ENCODE measurements at places on chromosomes 2 and 18.

- no peak for DNase-seq
These were observed 18.4 kb downstream of the NCKAP1 start for GRCh38 chr2:183019718-183020442.

GRCh38 chr2:455913-456312 is 168.0 kb upstream of the ALKAL2 start:
- no peak for DNase-seq

DNA sequence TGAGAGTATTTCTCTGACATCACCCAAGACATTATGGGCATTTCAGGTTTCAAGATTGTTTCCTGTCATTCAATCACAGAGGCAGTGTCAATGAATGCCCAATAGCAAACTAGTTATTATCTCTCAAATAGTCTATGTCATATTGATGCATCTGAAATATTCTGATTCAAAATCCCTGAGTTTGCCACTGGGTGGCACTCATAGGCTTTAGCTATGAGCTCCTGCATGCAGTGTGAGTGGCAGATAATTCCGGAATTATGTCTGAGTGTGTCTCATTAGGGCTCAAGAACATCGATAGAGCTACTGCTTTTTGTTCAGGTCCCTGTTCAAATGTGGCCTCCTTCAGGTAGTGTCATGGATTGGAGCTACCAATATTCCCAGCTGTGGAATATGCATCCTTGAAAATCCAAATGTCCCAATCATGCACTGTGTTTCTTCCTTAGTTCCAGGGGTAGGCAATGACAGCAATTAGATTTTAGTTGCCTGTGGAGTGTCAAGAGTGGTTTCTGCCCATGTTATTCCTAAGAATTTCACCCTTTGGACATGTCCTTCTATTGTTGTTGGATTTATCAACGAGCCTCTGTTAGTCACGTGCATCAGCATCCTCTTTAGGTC is 7.8 kb upstream of the OR6B3 start:
- peak; percentile 48 for DNase-seq

DNA sequence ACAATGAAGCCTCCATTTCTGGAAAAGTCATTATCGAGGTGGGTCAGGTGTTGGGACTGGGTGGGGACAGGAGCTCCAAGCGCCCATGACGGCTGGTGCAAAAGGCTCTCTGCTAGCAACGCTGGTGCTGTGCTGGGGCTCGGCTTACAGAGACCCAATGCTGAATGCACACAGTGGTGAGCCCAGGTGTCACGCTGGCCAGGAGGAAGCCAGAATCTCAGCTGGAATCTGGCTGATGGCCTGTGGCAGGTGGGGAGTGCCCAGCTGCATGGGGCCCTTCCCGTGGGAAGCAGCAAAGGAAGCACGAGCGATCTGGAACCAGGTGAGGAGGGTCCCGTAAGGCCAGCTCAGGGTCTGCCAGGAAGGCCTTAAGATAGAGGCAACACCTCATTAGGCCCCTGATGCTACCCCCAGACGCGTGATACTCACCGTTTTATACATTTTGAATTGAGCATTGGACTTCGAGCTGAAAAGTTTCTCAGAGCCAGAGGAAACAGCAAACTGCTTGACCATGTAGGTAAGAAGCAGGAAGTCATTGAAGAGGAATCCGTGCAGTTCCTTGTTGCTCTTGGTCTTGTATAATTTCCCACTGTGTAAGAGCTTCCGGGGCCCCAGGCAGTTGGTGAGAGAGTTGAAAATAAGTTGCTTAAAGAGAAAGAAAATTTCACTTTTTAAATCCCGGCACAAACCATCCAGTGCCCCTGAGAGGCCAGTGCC is 34.7 kb downstream of the FAM228A start:
- DNase-seq, result no peak

DNA sequence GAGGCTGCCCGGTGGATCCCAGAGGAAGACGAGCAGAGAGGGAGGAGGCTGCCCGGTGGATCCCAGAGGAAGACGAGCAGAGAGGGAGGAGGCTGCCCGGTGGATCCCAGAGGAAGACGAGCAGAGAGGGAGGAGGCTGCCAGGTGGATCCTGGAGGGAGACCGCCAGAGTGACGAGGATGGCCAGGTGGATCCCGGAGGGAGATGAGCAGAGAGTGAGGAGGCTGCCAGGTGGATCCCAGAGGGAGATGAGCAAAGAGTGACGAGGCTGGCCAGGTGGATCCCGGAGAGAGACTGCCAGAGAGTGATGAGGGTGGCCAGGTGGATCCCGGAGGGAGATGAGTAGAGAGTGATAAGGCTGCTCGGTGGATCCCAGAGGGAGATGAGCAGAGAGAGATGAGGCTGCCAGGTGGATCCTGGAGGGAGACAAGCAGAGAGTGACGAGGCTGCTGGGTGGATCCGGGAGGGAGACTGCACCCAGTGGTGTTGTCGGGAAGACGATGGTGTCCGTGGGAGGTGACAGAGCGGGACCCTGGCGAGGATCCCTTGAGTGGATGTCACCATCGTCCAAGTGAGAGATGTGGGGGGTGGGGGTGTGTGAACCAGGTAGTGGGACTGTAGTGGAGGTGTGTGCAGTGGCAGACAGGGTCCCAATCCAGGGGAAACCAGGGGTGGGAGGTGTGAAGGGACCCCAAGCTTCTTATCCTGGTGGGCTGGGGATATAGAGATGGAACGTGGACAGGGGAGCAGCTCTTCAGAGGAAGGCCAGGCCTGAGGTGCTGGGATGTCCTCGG is 22.3 kb downstream of the DCDC2C start:
- DNase-seq, result no peak

DNA sequence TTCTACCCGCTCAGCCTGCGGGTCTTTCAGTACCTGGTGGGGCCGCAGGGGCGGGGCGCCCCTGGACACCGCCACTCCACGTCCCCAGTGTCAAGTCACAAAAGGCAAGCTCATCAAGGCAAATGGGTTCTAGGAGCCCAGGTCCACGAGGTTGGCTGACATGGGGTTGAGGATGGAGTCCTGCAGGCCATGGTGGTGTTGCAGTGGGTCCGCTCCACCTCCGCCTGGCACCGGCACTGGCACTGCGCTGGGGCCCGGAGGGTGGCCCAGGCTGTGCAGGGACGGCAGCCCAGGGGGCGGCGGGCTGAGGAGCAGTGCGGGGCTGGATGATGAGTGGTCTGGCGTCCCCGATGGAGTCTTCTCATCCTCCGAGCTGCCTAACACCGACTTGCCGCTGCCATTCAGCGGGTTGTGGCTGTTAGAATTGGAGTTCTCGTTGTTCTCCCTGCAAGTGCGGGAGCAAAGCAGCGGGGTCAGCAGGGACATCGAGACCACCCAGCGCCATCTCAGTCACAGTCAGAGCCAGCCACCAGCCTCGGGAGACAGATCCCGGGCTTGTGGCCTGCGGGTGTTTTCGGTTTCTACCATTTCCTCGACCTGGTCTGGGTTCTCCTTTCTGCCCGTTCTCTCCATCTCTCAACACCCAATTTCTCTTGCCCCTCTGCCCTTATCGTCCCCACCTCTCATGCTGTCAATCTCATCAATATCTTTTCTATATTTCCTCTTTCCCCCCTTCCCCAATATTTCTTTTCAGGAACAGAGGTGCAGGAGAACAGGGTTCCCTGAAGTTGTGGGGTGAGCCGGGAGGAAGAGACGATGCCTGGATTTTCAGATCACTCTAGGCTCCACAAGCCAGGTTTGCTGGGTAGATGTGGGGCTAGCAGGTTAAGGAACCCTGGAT is 3.0 kb downstream of the SIX2 start:
- no peak for DNase-seq

DNA sequence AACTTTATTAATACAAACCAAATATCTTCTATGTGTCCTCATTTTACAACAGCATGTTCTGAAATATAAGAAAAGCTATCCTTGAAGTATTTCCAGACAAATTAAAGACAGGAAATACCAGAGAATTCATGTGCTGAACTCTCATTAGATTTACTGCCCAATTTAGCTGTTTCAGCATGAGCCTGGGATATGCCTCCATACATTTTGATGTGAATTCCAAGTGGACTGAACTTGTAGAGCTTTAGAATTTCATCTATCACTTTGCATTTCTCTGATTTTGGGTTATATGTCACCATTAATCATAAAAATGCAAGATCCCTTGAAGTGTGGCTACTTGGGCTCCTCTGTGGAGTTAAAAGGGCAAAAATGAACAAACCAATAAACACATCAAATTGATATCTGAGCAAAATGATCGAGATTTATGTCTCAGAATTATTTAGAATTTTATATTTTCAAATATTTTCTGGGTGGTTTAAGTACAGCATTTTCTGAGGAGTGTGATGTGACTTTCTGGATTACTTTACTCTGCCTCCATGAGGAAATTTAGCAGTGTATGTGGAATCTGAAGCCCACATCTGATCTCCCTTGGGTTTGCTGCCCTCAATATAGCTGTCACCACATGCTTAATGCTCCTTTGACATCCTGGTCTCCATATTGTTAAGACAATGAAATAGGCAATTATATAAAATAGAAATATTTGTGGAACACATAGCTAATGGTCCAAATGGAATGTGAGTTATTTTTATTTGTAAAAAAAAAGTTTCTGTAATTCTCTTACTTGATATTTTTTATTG is 206.6 kb upstream of the RBMS1 start:
- DNase-seq, result peak; percentile 82

DNA sequence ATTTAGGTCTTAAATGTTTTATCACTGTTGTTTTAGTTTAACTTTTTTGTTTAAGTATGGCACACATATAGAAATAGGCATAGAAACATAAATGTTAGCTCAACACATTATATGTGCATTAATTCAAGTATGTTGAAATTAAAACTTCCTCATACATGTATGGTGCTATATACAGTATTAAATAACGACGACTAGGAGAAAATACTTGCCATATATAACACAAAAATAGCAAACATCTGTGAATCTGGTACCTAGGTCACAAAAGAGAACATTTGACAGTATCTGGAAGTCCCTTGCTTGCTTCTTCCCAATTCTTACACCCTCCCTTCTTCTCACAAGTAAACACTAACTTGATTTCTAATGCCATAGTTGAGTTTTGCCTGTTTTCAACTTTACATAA is 38.4 kb downstream of the ZNF638 start:
- DNase-seq, result no peak

GRCh38 chr18:70693246-70693645 is 404.4 kb downstream of the SOCS6 start:
- peak; percentile 68 for DNase-seq

- DNase-seq, result no peak
These were observed 246.6 kb downstream of the EIPR1 start for GRCh38 chr2:3130889-3131635.

- peak; percentile 86 for DNase-seq
These were observed 810.6 kb upstream of the PIK3C3 start for GRCh38 chr18:41144441-41144840.

DNA sequence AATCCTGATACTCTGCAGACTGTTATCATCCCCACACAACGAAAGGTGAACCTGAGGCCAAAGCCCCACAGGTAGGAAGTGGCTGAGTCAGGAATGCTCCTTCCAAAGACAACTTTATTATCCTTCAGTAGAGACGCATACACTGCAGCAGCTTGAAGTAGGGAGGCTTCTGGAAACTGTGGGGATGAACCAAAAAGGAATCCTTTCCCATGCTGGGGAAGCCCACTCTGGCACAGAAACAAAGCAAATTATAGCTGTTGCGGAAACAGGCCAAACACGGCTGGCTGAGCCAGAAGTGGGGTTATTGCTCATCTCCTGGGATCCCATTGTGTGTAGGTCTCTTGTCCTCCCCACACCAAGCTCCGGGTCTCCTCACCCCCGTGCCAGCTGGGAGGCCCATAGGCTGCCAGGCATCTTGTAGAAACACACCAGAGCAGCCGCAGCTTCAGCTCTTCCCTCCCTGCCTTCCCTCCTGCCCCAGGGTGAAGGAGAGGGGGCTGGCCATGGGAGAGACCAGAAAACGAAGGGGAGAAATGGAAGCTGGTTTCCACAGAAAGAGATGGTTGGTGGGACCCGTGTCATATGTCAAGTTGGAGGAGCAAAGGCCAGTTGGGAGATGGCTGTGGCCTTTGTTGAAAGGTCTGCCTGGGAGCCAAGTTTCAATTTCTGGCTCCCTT is 176.9 kb upstream of the NABP1 start:
- DNase-seq, result peak; percentile 63

- DNase-seq, result no peak
These were observed 120.4 kb upstream of the KLF7 start for GRCh38 chr2:207286106-207286505.

GRCh38 chr2:232573042-232573441 is 22.6 kb downstream of the EIF4E2 start:
- no peak for DNase-seq

- no peak for DNase-seq
These were observed 1.0 kb upstream of the HS6ST1 start for GRCh38 chr2:128319631-128320191.

DNA sequence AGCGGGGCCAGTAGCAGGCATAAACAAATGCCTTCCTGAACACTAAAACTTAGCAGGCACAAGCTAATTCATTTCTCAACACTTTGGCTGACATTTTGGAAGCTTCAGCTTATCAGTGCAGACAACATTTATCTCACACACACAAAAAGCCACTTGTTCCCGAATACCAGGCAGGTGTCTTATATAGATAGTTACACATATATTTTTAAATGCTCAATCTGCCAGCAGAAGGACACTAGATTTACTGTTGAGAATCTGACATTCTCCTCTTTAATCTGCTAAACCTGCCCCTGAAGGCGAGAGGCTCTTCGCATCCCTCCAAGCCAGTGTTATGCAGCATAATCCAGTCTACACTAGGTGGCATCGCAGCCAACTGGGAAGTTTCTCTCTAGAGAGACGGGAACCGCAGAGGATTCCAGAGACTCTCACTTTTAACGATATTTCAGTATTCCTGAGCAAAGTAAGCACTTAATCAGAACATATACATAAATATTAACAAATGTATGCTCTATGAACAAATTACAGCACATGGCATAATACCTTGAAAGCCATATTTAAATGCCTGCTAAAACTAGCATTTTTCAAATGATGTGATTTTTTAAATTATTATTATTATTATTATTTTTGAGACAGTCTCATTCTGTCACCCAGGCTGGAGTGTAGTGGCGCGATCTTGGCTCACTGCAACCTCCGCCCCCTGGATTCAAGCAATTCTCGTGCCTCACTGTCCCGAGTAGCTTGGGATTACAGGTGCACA is 90.2 kb upstream of the SCG2 start:
- DNase-seq, result peak; percentile 55

DNA sequence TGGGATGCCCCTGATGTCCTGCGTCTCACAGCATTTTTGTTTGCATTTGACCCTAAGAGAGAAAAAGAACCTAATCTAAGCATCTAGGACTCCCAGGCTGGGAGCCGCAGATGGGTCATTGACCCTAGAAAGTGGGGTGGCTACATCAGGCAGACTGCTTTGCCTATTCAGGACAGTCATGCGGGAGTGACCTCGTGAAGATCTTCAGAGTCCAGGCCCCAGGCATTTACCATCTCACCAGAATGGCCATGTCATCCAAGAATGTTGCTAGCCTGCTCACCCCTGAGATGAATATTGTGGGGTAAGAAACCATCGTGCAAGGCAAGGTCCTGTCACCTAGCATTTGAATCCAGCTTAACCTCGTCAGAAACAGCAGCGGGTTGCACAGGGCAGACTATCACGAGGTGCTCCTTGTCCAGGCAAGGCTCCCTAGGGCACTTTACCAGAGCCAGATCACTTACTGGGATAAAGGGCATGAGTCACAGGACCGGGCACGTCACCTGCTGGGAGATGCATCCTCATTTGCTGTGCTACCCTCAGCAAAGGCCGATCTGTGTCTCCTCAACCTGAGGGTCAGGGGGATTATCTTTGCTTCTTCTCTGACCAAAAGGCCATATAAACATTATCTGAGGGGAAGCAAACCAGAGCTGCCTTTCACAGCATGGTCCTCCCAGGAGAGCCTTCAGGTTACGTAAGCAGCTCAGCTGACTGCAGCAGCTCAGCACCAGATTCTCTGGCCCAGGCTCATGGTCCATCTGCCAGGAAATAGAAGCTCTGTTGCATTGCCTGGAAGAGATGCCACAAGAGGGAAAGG is 162.3 kb downstream of the ACKR3 start:
- DNase-seq, result peak; percentile 65
